ENCODE measurements at places on chromosomes 3 and 15.

GRCh38 chr15:93500155-93500554, 411.1 kb upstream of the RGMA start:
- DNase-seq = no peak

- DNase-seq = no peak
These were observed 5.3 kb downstream of the CPOX start for GRCh38 chr3:98588065-98588464.

DNA sequence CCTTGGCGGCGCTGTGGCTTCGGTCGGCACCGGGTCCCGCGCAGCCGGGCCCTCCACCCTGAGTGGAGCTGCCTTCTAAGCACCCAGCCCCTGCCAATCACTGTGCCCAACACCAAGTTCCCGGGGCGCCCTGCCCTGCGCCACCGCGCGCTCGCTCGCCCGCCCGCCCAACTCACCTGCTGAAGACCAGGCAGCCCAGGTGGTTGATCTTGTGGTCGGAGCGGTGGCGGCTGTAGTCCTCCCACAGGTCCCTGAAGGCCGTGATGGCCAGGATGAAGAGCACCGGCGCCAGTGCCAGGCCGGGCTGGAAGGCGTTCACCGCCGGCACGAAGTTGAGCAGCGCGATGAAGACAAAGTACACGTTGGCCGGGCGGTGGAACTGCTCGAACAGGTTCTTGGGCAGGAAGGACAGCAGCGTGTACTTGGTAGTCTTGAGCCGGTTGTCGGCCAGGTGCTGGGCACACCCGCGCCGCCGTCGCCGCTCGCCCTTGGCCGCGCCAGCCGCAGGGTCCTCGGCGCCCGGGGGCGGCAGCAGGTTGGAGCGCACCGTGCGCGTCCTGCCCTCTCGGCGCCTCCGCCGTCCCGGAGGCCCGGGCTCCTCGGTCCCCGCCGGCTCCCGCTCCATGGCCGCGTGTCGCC, 536 bp downstream of the ATP10A start:
- DNase-seq = no peak

- DNase-seq = no peak
These were observed 187.7 kb downstream of the MEX3B start for GRCh38 chr15:81858136-81858535.

DNA sequence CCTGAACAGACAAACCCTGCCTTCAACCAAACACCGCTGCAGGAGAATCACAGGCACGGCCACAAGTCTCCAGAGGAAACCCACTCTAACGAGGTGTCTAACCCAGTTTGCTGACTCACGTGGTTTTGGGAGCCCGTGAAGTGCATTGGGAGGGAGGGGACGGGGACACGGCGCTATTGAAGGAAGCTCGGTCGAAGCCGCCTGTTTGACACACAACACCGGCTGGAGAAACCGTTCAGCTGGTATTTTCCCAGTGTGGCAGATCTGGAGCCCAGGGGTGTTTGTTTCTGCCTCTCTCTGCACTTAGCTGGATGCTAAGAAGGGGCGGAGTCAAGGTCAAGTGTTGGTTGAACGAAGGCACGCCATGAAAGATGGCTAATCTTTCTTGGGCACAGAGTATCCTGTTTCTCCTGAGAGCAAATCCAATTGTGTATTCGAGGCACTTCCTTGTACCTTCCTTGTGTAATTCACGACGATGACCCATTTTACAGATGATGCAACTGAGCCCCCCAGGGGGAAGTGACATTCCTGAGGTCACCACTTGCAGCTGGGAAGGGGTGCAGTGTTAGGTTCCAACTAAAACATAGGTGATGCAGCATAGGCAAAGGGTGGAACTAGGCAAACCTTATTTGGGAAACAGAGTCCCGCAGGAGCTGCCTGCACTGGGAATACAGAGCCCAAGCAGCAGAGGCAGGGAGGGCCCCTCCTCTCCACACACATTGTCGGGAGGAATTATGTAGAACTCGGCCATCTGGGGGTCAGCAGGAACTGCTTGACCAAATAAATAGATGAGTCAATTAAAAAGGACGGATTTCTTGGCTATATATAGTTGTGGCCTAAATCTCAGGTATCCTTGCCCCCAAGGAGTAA, 22.5 kb downstream of the SLC6A6 start:
- no peak for DNase-seq

GRCh38 chr3:152843955-152844354, 9.0 kb downstream of the P2RY1 start:
- DNase-seq = no peak

Data from NCI-H1092 (cell line).